ENCODE measurements at places on chromosomes 6 and 20. TPM values are rescaled to one million over a fixed set of nuclear protein-coding genes. Genes with fewer than 3 reads are reported as not detected.

TNFAIP3 gene
- 9.0 TPM for polyA plus RNA-seq

NAPB gene
- polyA plus RNA-seq = 20.0 TPM

PPP1R14C gene
- polyA plus RNA-seq = 23.3 TPM

- DNase-seq = no peak
These were observed 39.1 kb downstream of the TMX4 start for GRCh38 chr20:7980332-7981046.

DNA sequence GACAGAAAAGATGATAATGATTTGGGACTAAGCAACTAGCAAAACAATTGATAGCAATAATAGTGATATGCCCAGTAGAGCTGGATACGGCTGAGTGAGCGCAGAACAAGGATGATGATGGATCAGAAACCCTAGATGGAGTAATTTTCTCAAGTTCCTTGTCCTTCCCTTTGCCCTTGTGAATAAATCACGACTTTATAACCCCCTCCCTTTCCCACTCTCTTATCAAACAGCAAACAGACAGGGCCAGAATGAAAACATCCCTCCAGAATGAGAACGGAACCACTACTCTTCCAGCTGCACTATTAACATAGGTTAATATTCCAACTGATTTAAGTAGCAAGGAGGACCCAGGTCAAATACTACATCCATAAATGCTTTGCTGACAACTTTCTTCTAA is 1.3 kb upstream of the MTFR2 start:
- DNase-seq = no peak

DNA sequence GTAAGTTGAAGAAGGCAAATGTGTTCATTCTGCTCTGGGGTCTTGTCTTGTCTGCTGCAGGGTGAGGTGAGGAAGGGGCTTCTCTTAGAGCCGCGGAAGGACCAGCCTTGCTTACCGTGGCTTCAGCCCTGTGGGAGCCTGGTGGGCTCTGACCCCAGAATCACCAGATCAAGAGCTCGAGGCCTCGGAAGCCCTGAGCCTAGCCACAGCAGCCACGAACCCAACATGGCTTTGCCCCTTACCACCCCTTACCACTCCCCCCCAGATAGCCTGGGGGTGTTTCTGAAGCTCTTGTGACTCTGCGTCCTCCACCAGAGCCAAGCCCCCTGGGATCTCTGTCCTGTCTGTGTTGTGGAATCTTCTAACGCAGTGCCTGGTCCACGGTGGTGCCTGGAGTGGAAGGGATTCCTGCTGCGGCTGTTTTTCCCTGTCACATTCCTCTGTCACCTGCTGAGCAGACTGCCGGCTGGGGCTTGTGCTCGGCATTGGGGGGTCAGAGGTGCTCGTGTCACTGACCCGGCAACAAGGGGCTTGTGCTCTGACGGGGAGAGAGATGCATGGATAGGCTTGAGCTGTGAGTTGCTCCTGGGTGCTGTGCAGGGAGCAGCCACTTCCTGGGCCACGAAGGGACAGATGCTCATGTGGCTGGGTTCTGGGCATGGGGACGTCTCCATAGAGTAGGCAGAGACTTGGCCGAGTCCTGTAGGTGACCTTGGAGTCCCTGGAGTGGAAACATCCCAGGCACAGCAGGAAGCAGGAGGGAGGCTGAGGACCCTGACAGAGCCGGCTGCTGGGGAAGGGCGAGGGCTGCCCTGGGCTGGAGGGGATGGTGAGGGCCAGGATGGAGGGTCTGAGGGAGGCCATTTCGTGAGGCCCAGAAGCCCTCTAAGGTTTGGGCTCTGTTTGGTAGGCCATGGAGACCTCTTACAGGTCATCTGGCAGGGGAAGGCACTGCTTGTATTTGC is 316.0 kb downstream of the QKI start:
- no peak for DNase-seq

GRCh38 chr6:33634161-33634727 is 13.1 kb downstream of the ITPR3 start:
- no peak for DNase-seq

DNA sequence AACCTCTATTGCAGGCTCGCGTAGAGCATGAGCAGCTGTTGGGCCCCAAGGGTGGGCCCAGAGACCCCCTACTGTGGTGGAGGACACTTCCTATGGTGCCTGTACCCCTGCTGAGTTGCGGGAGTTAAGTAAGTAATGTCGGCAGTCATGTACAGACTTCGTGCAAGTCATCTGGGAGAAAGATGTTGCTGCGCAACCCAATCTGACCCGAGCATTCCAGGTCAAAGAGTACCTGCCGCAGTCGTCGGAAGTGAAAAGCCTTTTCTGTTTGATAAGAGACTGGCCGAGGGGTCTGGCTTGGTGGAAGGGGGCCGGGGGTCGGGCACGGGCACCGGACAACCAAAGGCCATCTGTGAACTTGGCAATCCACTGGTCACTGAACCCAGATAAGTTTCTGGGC is 44.3 kb downstream of the OR2B6 start:
- no peak for DNase-seq

Data from left renal pelvis (tissue), 4 donors.